ENCODE measurements at places on chromosomes 5 and 9. TPM values are rescaled to one million over a fixed set of nuclear protein-coding genes. Genes with fewer than 3 reads are reported as not detected.

APBA1 gene
- total RNA-seq, result 0.41 TPM

SMIM23 gene
- not detected for total RNA-seq

KIF20A gene
- total RNA-seq, result 131 TPM

PRSS3 gene
- total RNA-seq, result not detected

UGT3A2 gene
- 0.12 TPM for total RNA-seq

SLIT3 gene
- total RNA-seq, result 5.5 TPM

CDO1 gene
- 0.74 TPM for total RNA-seq

PCDHA10 gene
- total RNA-seq, result 0.02 TPM

DNA sequence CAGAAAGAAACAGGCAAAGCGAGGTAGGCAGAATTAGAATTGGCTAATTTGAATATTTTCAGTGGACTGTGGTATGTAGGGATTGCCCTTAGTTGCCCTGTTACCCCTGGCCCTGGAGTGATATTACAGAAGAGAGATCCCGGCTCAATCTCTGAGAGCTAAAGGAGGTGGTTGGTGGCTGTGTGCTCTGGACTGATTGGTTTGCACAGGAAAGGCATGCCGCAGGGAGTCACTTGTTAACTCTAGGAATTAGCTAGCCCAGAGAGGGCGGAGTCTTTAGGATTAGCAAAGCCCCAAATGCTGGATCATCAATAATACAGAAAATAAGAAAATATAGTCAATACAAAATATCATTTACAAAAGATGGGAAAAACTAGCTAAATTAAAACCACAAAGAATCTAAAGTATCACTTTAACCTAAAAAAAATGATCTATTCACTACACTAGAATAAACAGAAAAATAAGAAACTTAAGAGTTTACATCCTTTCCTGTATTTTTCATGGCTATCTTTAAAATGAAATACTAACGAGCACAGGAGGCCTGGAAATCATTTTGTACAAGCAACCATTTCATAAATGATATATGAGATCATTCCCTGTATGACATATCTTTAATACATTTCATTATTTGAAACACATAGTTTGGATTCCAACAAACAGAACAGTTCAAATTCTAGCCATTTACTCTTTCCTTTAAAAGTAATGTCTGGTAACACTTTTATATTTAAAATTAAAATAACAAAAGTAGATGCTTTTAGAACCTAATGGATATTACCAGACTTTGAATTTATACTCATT lies 71.1 kb downstream of the GNAQ start:
- no peak for DNase-seq

GRCh38 chr9:32581512-32582143 lies 8.7 kb upstream of the NDUFB6 start:
- DNase-seq, result peak; percentile 37

- DNase-seq, result no peak
These were observed 354.3 kb downstream of the RAB3C start for GRCh38 chr5:58937031-58937681.

- DNase-seq, result no peak
These were observed 694 bp upstream of the UAP1L1 start for GRCh38 chr9:137076636-137077009.

DNA sequence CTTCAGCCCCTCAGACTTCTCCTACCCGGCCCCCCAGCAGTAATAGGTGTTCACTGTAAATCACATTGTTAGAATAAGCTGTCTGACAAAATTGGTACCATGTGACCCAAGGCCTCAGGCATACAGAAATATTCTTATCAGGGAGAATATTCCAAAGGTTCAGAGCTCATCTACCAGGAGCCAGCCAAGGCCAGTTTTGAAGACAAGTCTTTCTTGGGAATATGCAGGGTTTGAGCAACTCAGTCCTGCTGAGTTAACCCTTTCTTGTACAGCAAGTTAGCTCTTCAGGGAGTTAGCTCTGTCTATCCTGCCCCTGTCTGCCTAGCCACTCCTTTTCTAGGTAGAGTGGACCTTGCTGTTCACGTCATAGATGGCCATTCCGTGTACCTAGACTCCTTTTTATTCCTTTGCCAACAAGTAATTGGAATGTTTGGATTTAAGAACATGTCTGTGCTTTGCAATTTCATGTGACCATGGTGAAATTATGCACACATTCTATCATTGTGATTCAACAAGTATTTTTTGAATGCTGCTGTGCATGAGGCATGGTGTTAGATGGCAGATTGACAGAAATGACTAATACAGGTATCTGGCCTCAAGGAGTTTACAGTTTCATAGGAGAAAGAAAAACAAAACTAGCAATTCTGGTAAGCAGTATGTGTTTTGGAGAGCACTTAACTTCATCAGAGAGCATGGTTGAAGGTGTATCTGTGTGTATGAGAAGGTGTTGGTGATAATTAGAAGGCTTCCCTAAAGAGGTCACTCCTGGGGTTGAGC lies 22.6 kb downstream of the TGFBR1 start:
- no peak for DNase-seq

- DNase-seq, result no peak
These were observed 127.6 kb upstream of the PTCH1 start for GRCh38 chr9:95644377-95644776.

DNA sequence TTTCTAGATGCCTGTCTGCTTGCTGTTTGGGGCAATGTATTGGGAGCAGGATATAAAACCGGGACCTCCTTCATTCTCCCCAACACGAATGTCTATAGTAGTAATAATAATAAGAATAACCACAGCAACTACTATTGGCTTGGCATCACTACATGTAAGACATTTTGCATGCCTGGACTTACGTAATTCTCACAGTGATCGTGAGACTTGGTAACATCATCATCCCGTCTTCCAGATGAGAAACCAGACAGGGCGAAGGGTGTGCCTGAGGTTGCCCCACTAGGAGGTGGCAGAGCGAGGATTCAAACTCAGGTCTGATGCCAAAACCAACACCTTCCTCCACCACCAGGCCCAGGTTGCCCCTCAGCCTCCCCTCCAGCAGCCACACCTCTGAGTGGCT lies 185.1 kb downstream of the RGS3 start:
- no peak for DNase-seq
